ENCODE measurements at places on chromosomes 7 and 10.
A peak's percentile ranks its signal among the peaks of the same experiment; 100 is the strongest.

GRCh38 chr7:7757576-7757975 lies 39.2 kb upstream of the RPA3 start:
- DNase-seq, result no peak

DNA sequence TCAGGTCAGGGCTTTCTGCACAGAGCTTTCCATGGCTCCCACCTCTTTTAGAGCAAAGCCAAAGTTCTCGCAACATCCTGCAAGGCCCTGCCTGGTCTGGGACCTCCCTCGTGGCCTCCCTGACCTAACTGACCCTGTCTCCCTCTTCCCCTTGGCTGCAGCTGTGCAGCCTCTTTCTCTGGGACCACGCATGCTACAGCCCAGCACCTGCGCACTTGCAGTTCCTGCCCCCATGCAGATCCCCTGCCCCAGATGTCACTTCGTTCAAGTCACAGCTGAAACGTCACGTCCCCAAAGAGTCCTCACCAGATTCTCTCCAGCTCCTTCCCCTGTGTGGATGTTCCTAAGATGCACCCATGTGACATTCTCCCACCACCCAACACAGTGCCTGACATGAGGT lies 61.2 kb upstream of the ZNF716 start:
- DNase-seq, result no peak

GRCh38 chr7:101517304-101517703 lies 111.8 kb downstream of the MYL10 start:
- peak; percentile 33 for DNase-seq

DNA sequence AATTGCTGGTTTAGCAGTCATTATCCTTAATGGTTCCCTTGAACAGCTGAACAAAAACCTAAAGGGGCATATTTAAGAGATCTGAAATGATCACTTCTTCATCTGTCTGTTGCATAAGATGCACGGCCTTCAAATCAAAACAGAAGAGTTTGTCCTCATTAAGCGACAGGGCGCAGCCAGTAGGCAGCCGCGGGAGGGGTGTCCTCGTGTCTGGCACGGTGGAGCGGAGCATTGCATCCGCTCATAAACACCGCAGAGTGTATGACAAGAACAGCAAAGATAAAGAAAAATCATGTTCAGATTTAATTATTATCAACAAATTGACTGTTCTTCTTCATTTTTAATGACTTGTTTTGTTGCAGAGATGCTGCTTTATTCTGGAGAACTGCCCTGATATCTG lies 255.6 kb upstream of the ADARB2 start:
- DNase-seq, result no peak

DNA sequence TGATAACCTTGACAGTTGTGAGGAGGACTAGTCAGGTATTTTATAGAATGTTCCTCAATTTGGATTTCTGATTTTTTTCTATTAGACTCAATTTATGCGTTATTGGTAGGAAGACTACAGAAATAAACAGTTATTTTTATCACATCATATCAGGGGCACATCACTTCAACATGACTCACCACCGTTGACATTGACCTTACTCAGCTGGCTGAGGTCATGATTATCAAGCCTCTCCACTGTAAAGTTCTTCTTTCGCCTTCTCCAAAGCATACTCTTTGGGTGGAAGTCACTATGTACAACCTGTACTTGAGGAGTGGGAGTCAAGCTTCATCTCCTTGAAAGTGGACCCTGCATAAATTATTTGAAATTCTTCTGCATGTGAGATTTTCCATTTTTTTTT lies 194.3 kb upstream of the IGFBP3 start:
- no peak for DNase-seq

DNA sequence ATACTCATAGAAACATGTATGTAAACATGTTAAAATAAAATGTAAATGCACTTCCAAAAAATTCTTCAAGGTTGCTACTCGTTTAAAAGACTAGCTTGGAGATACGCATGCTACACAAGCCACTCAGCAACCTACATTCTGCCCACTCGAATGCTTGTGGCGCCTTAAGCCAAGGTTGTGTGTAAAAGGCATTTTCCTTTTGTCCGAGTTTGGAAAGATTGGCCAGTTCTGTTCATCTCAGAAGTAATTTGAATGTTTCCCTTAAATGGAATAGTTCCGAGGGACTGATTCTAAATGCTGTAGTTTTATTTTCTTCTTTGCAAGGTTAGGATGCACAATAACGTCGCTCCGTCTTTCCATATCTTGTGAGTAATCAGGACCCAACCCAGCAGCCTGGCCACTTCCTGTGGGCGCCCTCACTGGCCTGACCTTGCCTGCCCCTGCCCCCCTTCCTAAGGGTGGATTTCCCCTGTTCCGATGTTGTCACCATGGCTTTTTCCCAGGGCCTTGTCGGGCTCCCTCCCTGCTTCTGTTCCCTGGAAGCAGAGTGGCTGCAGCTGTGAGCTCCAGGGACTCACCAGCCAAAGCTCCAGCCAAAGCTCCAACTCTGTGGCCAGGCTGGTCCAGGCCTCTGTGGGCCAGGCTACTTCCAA lies 70.6 kb downstream of the PTPRE start:
- DNase-seq, result no peak

DNA sequence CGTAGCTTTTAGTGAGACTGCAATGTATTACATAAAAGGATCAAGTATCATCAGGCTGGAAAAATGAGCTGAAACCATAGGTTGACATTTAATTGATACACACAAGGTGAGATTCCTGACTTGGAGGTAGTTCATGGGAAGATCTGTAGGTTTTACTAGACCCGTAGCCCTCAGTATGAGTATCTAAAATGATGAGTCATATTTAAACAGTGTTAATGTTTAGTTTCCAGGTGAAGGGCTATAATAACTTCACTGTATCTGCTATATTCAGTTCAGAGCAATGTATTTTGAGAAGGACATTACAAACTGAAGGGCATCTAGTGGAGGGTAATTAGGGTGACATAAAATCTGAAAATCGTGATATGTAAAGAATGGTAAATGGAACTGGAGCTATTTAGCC lies 35.0 kb downstream of the ENTPD1 start:
- DNase-seq, result no peak

DNA sequence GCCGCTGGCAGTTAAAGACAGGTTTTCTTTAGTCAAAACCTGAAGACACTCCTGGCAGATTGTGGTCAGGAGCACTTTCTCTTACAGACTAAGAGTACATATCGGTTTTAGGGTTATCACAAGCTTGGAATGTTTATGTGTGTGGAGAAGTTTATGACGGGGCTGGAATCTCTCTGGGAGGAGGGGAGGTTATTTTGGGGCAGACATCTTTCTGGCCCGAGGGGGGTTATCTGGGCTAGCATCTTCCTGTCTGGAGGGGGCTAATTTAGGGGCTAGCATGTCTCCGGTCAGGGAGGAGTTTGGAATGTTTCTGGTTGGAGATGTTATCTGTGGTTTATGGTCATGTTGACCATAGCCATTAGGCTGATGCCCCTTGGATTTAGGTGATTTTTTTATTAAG lies 141.2 kb upstream of the KIF5B start:
- DNase-seq, result no peak

DNA sequence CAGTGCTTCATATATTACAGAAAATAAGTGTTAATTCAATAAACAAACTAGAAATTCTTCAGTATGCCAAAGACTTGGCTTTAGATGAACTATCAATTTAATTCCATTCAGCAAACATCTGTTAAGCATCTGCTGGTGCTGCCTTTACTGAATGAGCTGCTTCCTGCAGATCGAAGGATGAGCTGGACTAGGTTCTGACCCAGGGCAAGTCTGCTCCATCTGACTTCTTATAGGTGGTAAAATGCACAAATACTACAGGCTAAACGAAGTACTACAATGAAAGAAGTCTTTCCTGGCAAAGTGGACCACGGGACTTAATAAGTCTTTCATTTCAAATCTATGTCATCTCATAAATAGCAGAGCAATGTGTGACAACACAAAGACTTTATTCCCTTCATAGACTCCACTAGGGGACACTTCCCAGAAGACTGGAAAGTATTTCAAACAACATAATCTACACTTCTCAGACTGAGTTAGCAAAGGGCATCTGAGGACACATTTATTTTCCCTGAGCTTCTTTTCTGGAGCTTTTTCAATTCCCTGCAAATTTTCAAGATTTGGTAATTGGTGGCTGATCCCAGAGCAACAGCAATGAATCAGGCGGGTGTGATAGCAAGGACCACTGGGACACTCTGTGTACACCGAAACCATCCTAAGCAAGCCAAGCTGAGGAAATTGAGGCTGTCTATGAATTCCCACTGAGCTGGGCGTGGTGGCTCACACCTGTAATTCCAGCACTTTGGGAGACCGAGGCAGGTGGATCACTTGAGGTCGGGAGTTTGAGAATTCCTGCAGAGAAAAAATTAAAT lies 108.9 kb upstream of the FRMD4A start:
- peak; percentile 6 for DNase-seq

- peak; percentile 85 for DNase-seq
Measured at GRCh38 chr10:71868192-71868697, 17.2 kb upstream of the PSAP start.

DNA sequence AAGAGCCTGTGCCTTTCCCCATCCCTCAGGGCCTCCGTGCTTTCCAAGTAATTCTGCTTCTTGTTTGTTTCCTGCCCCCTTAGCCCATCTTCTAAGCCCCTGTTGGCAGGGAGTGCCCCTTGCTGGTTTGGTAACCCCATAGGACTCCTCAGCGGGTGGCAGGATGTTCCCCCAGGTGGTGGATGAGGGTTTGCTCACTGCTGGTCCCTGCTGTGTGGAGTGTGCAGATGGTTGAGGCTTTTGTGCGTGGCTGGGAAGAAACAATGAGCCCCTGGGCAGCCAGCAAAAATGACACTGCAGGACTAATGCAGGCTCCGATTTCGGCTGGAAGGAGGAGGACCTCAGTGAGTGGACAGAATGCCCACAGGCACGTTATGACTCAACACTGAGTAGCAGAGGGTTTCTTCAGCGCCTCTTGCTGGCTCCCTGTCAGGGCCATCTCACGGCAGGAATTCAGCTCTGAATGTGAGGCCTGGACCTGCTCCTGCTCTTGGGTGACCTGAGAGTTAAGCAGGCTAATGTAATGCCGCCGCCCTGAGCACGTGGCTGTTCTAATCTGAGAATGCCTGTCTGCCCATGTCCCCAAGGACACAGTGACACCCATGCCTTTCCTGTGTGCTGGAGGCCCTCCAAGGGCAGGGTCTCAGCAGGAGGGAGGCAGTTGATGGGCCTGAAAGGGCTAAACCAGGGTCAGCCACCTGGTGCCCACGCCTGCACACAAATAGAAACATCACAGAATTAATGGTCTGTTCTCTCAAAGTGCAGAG lies 16.6 kb downstream of the BAG3 start:
- peak; percentile 68 for DNase-seq

- DNase-seq, result no peak
Measured at GRCh38 chr10:48330269-48330668, 23.8 kb downstream of the MAPK8 start.

- DNase-seq, result peak; percentile 59
Measured at GRCh38 chr7:96527133-96527827, 182.4 kb downstream of the SEM1 start.

DNA sequence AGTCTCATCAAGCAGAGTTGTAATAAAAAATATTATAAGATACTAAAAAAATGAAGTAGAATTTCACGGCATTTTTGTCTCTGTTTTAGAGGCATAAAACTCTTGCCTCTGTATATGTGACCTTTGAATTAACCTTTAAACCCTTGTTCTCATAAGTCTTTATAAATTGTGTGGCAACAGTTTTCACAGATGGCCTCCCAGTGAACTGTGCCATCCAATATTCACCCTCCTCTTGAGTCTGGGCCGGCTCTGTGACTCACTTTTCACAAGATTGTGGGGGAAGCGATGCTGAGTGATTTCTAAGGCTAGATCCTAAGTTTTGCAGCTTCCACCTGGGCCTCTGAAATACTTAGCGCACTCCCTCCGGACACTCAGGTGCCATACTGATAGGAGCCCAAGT lies 4.6 kb upstream of the USP6NL start:
- DNase-seq, result no peak

GRCh38 chr10:46040004-46040403 lies 6.1 kb downstream of the MSMB start:
- no peak for DNase-seq

- DNase-seq, result no peak
Measured at GRCh38 chr10:50464004-50464409, 159.7 kb downstream of the SGMS1 start.

GRCh38 chr10:70967591-70968587 lies 79.5 kb upstream of the PCBD1 start:
- DNase-seq, result no peak

GRCh38 chr7:93165447-93165846 lies 17.3 kb upstream of the SAMD9L start:
- DNase-seq, result no peak

DNA sequence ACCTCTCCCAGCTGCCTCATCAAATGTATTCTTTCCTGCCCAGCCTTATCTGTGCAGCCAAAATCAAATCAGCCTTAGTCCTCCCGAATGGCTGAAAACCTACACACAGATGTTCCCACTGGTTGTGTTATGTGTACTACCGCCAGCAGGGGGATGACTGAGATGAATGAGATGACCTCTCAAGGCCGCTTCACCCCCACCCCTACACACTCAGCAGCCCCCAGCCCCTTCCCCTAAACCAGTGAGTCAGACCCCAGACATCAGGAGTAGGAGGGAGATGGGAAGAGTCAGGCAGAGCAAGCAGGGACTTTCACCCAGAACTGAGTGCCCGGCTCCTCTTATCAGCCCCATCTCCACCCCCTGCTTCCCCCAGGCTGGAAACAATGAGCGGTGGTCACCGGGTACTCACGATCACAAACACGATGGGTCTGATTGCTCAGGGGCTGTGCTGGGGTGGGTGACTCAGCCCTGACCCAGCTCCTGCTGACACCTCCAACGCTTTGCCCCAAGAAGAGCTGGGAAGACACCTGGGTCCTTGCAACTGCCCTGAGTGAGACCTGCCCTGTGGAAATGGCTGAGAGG lies 6.5 kb upstream of the C10orf105 start:
- DNase-seq, result peak; percentile 41

- no peak for DNase-seq
Measured at GRCh38 chr7:40965016-40965415, 737.9 kb downstream of the INHBA start.

GRCh38 chr7:66246554-66247171 lies 41.5 kb downstream of the TPST1 start:
- no peak for DNase-seq
